Stimulated activated CD4-positive, alpha-beta T cell treated with anti-CD3 and anti-CD28 coated beads, Interleukin-2, amount 100 ng/mL, for 4 hours (primary cell): ENCODE measurements at places on chromosomes 11 and 22.

GRCh38 chr22:45845076-45845487 lies 131.9 kb downstream of the WNT7B start:
- DNase-seq: no peak

DNA sequence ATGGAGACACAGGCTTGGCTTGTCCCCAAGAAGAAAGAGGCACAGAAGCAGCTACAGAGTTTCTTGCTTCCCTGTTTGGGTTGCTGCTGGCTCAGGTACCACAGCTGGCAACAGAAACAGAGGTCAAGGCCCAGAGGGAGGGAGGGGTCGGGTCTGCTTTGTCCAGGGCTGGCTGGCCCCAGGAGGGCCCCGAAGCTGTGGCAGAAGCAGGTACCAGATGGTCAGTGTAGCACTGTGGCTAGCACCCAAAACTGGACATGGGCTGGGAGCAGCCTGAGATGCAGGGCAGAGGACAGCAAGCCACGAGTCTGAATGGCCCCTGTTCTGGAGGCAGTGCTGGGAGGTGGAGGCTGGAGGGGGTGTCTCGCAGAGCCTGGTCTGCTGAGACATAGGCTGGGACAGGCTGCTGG lies 52.3 kb upstream of the CCDC188 start:
- no peak for DNase-seq

DNA sequence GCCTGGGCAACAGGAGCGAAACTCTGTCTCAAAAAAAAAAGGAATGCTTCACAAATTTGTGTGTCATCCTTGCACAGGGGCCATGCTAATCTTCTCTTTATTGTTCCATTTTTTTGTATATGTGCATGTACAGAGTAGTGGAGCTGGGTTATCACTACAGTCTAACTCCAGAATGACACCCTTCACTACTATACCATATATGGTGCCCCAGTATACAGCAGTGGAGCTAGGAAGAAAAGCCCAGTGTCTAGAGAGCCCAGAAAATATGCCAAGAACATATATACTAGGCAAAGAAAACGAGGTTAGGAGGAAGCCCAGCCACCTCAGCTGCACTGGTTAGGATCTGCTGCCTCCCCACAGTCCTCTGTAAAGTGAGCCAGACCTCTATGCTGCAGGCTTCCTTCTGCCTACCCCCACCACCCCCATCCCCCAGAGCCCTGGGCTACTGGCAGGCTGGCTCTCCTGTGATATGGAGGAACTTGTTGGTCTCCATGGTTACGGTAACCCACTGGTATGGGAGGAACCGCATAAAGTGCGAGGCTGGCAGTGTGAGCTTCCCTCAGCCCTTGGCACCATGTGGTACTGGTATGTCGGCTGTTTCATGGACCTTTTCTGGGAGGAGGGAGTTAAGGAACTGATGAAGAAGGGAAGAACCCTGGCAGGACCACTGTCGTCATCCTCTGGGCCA lies 34.3 kb downstream of the RCOR2 start:
- DNase-seq: no peak

GRCh38 chr11:35600331-35600838 lies 17.9 kb upstream of the FJX1 start:
- DNase-seq: no peak
